Stomach (tissue), 19 donors: ENCODE measurements at places on chromosomes 7 and 10. TPM values are rescaled to one million over a fixed set of nuclear protein-coding genes. Genes with fewer than 3 reads are reported as not detected.

DNA sequence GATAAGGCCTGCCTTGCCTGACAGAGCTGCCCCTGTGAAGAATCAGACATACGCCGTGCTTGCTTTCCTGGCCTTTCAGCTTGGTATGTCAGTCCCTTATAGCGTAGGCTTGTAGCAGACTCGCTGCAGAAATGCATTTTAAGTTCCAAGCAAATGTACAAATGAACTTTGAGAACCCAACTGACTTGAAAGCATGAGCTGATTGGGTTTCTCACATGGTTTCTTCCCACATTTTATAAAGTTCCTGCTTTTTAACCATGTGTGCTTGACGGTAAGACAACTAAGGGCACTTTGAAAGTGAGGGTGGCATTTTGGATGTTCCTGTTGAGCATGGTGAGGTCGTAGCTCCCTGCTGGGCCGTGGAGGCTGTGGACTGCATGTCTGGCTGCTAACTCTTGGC, 62.6 kb downstream of the CCNY start:
- no peak for DNase-seq

GRCh38 chr10:49484486-49485235, 54.3 kb downstream of the ERCC6 start:
- DNase-seq = no peak

DNA sequence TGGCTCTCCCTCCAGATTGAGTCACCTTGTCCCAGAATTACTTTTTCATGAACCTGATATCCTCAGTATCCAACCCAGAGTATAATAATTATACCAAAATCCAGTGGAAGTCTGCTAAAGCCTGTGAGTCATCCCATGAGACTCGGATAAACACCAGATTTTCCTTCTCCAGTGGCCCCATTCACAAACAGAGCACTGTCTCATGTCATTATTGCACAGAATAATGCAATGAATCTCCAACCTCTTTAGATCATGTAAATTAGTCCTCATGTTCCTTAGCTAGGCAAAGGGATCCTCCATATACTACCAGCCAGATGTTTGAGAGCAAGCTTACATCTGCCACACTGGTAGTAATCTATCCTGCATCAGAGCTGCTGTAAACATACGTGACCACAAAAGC, 89.0 kb downstream of the AMPH start:
- DNase-seq = no peak

GRCh38 chr7:110891197-110891596, 199.7 kb upstream of the LRRN3 start:
- no peak for DNase-seq

DNA sequence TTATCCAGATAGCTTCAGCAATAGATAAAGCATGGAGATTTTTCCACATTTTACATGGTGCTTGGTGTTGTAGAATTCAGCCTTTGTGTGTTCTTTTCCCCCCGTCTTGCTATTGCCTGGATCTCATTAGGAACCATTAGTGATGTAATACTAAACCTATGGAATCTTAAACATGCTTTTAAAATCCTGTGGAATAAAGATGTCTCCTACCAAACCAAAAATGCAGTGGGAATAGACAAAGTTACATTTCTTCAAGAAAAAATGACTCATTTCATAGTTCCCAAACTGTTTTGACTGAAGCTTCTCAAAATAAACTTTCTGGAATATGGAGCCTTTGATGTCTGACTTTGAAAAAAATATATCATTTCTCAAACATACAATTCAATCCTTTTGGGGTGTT, 44.0 kb downstream of the CALD1 start:
- no peak for DNase-seq

- DNase-seq = no peak
Observed at GRCh38 chr7:140650367-140650766, 9.8 kb upstream of the DENND2A start.

GRCh38 chr10:67663449-67664087, 32.4 kb downstream of the CTNNA3 start:
- no peak for DNase-seq

- no peak for DNase-seq
Observed at GRCh38 chr10:30803892-30804322, 174.4 kb upstream of the LYZL2 start.

DNA sequence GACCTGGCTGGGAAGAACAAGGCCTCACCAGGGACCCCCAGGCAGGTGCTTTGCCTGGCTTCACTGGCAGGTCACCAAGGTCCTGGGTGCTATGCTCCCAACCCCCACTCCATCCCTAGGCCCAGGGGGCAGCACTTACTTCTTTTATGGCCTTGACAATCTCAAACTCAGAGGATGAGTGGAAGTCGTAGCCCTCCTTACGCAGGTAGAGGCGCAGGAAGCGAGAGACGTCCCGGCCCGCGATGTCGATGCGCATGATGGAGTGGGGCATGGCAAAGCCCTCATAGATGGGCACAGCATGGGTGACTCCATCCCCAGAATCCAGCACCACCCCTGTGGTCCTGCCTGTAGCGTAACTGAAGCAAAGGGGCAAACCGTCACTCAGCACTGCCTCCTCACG, 18.5 kb downstream of the ACTR1A start:
- DNase-seq = no peak

DNA sequence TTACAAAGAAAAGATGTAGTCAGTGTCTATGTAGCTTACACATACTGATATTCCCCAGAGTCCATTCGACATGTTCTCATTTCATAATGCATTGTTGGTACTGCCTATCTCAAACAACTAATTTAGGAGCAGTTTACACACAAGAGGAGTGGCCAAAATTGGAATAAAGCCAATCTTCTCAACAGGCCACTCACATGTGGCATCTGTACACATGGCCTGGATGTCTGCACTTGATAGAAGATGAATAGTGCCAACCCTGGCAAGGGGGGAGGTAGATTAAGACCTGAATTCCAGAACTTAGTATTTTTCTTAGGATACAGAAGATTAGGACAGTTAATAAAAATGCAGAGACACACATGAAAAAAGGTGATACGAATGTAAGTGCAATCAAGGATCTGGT, 125.3 kb upstream of the STARD3NL start:
- DNase-seq = no peak

DNA sequence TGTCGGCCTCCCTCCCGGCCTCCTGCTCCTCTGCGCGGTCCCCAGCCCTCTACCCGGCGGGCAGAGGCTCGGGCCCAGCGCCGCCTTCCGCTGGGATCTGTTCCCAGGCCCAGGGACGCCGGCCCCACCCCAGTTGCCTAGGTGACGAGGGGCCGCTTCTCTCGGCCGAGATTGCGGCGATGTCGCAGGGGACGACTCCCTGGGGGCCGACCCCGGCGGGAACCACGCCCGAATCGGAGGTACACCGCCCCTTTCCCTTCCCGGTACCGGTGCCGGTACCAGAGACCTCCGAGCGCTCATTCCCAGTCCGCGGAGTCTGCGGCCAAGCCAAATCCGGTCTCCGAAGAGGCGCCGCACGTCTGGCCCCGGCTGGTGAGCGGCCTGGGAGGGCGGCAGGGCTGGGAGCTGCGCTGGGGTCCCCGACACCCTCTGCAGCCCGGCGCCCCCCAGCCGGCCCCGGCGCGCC, at the start of gene CABCOCO1:
TSS of gene CABCOCO1 (plus strand) at position 136 of the 466 bp plus-strand sequence. CDS start at position 180, 44 bp downstream.
- peak; percentile 91 for DNase-seq

CNPY1 gene
- 0.18 TPM for total RNA-seq

AKR1B15 gene
- not detected for total RNA-seq

BMS1 gene
- 15.2 TPM for total RNA-seq

COBL gene
- total RNA-seq = 63.9 TPM

PRF1 gene
- total RNA-seq = under 0.01 TPM

ANKRD61 gene
- not detected for total RNA-seq
